NCI-H1105 treated with DMSO at 0.1 percent for 48 hours (cell line): ENCODE measurements at places on chromosomes 1 and 21.

GRCh38 chr1:44351289-44351688 is 3.8 kb downstream of the ERI3 start:
- no peak for DNase-seq

- no peak for DNase-seq
Measured at GRCh38 chr1:160567858-160568682, 11.2 kb downstream of the CD84 start.

- no peak for DNase-seq
Measured at GRCh38 chr1:43171312-43171875, 696 bp downstream of the EBNA1BP2 start.

DNA sequence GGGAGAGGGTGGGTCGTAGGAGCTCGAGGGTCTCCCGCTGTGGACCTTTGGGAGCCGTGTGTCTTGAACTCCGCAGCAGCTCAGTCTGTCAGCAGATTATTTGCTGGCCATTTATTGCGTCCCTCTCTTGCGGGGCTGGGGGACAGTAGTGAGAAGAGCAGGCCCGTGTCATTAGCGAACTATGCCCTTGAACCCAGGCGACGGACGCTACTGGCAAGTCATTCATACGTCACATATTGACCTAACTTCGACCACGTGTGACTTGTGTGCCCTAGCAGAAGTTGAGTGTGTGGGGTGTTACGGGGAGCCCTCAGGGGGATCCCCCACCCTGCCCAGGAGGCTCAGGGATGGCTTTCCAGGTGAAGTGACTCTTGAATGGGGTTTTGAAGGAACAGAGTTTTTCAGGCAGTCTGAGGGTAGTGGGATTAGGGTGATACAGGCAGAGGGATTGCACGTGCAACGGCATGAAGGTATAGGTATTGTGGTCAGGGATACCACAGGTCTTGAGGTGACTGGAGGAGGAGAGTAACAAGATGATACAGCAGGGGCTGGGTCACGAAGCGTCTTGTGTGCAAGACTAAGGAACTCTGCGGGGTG is 13.0 kb downstream of the RCC1 start:
- DNase-seq, result peak; percentile 41

GRCh38 chr1:161182214-161182613 is 4.9 kb upstream of the B4GALT3 start:
- DNase-seq, result no peak

DNA sequence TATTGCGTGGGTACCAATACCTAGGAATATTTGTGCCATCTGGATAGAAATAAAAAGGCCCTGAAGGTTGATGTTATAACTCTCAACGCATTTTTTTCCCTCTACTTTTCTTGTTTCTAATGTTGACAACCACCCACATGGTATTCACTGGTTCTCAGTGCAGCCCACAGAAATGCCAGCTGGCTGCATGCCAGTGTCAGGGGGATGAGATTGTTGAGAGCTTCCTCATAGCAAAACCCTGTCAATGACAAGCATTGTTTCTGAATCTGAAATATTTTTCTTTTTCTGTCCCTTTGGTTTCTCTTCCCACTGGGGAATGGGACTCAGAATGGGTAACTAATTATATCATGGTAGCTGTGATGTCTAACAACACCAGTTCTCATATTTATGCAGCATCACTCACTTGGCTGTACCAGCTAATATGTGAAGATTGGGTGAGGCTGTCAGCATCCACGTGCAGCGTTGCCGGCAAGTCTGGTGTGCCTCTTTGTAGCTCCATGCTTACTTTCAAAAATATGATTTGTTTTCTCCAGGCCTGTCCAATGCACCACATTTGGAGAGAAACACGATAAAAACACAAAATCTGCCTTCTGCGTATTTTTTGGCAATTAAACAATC is 284.6 kb downstream of the PTBP2 start:
- DNase-seq, result peak; percentile 39

DNA sequence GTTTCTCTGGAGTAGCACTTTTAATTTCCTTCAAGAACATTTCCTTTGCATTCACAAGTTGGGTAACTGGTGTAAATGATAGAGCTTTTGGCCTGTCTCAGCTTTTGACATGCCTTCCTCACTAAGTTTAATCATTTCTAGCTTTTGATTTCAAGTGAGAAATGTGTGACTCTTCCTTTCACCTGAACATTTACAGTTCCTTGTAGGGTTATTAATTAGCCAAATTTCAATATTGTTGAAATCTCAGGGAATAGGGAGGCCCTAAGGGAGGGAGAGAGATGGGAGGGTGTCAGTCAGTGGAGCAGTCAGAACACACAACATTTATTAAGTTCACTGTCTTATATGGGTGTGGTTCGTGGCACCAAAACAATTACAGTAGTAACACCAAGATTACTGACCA is 14.2 kb downstream of the AADACL3 start:
- no peak for DNase-seq

DNA sequence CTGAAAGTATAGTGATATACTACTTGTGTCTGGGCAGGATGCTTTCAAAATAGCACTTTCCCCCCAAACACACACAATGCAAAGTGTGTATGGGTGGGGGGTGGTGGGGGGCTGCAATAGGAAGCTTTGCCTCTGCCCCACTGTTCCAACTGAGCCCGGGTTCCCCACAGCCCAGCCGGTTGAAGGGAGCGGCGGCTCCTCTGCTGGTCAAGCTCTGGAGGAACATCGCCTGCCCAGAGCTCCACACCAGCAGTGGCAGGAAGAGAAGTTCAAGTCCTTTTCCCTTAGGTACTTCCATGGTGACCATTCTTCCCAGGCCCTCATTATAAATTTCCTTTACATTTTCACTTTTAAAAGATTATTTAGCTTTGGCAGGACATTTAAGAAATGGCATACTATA is 74.9 kb downstream of the CAPZB start:
- no peak for DNase-seq

DNA sequence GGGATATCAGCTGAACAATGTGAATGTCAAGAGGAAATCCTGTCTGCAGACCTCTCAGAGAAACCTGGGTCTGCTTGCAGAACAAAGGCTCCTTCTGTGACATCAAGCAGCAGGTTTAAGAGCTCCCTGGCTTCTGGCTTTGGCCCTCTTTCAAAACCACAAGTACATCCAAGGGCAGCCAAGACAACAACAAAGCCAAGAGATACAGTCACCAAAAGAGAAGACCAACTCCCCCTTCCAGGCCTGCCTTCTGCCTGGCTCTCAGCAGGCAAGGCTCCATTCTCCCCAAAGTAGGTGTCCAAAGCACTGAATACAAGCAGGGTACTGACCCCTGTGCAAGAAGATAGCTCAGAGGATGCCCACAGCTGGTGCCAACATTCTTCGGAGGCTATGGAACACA is 11.5 kb downstream of the BCAR3 start:
- no peak for DNase-seq

GRCh38 chr1:229410692-229411433 is 23.0 kb downstream of the ACTA1 start:
- peak; percentile 80 for DNase-seq

DNA sequence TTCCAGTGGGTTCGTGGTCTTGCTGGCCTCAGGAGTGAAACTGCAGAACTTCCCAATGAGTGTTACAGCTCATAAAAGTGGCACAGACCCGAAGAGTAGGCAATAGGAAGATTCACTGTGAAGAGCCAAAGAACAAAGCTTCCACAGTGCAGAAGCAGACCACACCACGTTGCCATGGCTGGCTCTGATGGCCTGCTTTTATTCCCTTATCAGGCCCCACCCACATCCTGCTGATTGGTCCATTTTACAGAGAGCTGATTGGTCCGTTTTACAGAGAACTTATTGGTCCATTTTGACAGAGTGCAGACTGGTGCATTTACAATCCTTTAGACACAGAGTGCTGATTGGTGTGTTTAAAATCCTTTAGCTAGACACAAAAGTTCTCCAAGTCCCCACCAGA is 131.4 kb upstream of the CHRM3 start:
- DNase-seq, result no peak

- DNase-seq, result no peak
Measured at GRCh38 chr1:224588515-224588914, 27.6 kb upstream of the CNIH3 start.

GRCh38 chr1:229204921-229205777 is 65.8 kb upstream of the RAB4A start:
- DNase-seq, result no peak

DNA sequence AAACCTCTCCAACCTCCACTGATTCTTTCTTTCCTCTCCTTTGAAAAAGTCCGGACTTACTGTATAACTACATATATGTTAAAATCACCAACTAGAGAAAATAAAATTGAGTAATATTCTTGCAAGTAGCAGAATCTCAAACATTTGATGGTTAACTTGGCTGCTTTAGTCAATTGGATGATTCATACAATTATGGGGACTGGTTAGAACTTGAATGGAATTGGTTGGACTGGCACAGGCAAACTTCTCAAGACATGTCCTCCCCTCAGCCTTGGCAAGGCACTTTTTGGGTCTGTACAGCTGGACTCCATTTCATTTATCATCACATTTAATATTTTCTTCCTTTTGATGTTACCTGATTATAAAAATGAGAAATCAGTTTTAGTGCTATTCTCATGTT is 6.5 kb downstream of the WLS start:
- no peak for DNase-seq

DNA sequence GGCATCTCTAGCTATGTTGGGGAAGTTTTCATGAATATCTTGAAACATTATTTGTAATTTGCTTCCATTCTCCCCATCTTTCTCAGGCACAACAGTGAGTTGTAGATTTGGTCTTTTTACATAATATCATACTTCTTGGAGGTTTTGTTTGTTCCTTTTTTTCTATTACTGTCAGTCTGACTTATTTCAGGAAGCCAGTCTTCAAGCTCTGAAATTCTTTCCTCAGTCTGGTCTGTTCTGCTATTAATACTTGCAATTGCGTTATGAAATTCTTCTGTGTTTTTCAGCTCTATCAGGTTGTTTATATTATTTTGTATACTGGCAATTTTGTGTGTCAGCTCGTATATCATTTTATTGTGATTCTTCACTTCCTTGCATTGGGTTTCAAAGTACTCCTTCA is 424.6 kb upstream of the PTBP2 start:
- DNase-seq, result no peak

GRCh38 chr1:17845583-17845982 is 90.5 kb downstream of the ACTL8 start:
- no peak for DNase-seq

- peak; percentile 53 for DNase-seq
Measured at GRCh38 chr1:9234223-9235095, at the start of gene H6PD. Gene H6PD (plus strand): TSS chr1:9234774. CDS start chr1:9244935, 10,161 bp downstream.

DNA sequence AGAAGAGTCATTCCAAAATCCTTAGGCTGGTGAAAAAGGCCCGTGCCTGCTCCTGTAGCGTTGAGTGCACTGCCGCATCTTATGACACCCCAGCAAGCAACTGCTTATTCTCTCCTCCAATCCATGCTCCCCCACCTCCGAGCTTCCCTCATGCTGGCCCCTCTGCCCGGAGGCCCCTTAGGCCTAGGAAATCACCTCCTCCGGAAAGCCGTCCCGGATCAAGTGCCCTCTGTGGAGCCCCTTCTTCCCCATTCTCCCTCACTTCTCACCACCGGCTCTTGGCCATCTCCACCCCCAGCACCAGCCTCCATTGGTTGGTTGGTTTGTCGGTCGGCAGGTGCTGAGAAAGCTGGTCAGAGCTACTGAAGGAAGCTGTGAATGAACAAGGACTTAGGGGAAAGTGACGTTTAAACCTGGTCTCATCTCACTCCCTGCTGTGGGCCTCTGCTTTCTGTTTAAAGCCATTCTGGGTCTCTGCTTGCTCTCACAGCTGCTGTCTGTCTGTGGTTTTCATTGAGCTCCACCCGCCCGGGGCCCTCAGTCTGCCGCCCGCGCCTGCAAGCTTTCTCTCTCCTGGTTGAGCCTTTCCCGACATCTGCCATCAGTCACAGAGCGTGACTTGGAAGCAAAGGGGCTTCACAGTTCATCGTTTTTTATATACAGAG is 122.2 kb downstream of the KCNN3 start:
- DNase-seq, result no peak

DNA sequence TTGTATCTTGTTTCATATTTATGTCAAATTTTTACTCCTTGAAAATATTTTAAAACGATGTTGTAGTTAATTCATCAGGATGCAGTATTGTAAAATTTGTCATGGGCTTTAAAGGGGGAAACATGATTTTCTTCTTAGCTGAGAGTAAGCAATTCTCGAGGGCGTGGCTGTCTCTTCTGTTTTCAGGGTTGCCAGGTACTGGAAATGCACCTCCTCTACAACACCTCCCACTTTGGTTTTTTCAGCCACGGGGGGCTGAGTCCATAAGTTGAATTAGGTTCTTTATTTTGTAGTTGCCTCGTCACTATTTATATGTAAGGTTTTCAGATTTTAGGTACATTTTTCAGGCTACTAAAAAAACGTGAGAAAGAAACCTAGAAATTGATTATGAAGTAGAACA is 64.0 kb downstream of the PRDM2 start:
- no peak for DNase-seq

GRCh38 chr1:44672961-44673674 is 1.2 kb downstream of the TMEM53 start:
- DNase-seq, result no peak
